Spinal cord (tissue), 10 donors: ENCODE measurements at places on chromosomes 13 and 19. TPM values are rescaled to one million over a fixed set of nuclear protein-coding genes. Genes with fewer than 3 reads are reported as not detected.

Gene DLEU7
- 3.9 TPM for total RNA-seq

Gene PLPPR3
- 29.3 TPM for total RNA-seq

Gene IRGC
- total RNA-seq: not detected

- DNase-seq: no peak
Observed at GRCh38 chr19:56973713-56974555, 133.4 kb upstream of the PEG3 start.

Gene B3GNT8
- 7.8 TPM for total RNA-seq

- no peak for DNase-seq
Observed at GRCh38 chr19:493391-494170, 2.7 kb upstream of the MADCAM1 start.
